ENCODE measurements at places on chromosomes 6 and 20.

DNA sequence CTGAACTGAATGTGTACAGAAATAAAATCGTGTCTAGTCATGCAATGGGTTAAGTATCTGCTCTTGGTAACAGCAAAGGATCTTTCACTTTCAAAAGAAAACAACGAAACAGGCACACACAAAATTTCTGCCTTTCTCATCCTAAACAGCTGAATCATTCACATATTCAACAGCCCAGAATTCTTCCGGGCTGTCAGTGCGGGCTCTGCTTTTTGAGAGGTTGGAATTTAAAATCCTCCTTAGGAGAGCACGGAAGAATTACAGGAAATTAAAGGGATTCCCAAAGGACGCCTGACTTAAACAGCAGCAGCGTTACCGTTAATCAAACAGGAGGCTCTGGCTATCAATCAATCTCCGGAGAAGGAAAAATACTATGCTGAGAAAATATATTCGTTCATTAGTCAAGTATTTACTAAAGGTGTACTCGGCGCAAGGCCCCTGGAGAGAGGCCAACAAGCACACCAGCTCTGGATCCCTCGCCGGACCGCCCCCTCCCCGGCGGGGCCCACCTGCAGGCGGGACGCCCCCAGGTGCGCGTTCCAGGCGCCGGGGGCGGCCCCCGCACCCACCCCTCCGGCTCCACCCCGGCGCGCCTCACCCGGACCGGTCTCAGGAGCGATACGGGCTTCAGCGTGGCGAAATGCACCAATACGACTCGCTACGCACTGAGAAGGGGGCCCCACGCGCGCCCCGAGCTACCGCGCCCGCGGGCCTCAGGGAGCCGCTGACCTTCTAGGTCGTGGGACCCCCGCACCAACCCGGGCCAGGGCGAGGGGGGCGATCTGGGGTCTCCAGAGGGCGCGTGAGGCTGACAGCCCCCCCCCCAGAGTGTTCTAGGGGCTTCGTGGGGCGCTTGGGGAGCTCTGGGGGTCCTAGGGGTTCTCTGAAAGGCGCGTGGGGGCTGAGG is 1.0 kb downstream of the NAPB start:
- DNase-seq, result no peak

DNA sequence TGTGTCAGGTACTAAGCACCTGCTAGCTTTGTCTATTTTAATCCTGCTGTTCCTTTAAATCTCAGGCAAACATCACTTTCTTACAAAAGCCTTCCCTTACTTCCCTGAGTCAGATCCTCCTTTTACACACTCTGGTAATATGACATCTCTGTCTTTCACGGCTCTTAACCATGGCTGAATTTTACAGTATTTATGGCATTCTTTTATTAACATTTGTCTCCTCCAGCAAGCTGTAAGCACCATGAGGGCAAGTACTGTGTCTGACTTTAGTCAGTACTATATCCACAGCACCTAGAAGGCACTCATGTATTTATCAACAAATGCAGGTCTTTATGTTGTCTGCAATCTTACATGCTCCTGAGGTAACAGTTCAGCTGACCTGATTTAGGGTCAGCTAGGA is 33.7 kb upstream of the HBS1L start:
- DNase-seq, result no peak

DNA sequence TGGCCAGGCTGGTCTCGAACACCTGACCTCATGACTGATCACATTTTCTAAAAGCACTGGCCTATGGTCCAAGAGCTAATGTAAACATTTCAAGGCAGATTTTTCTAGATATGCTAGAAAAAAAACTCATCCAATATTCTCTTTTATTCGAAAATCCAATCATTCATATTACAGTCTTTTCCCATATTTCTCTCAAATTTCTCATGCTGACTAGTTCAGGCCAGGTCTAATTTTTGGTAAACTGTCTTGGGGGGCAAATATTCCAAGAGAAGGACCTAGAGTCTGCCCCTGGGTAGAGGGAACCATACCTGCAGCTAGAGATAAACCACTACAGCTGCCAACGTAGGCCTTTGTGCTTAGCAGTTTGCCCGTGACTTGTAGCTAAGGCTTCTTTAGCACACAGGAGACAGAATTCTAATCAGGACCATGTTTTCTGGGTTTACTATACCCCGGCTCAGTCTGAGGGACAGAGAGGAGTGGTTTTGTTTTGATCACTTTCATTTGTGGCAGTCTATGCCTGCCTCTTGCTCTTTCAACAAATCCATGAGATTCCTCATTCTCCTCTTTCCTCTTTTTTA is 71.8 kb upstream of the CITED2 start:
- DNase-seq, result no peak

DNA sequence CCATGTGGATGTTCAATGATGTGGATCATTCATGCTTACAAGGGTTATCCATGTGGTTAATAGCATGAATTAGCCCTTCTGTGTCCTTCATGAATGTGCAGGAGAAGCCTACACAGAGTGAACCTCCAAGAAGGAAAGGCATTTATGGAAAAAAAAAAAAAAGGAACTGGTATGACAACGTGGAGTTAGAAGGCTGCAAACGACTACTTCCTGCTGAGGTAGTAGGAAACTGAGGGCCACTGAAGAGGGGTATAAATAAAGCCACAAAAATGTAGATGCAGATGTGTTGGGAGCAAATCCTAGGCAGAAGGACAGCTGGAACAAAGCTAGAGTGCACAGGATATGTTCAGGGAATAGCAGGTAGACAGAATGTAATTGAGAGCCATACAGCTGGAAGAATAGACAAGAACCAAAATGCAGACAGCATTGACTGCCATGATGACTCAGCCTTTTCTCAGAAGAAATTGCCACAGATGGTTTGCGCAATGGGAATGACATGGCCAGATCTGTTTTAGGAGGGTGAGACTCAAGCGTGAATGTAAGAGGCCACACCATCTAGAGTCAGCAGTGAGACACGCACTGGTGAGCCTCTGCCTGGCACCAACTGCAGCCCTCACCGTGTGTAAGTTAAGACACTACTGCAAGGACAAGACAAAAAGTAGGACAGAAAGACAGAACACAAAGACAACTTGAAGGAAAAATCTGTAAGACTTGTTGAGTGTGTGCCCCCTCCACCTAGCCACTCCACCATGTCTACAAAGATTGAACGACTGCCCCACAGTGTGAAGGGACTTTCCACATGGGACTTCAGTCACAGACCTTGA is 79.8 kb downstream of the KIF13A start:
- DNase-seq, result no peak

DNA sequence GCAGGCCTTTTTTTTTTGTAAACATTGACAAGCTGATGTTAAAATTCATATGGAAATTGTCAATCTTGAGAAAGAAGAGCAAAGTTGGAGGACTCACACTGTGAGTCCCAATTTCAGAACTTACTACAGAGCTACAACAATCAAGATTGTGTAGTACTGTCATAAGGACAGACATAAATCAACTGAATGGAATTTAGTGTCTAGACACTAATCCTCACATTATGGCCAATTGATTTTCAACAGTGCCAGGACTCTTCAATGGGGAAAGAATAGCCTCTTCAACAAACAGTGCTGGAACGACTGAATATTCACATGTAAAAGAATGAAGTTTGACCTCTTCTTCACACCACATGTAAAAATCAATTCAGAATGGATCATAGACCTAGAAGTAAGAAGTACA is 60.8 kb downstream of the TGM2 start:
- no peak for DNase-seq

GRCh38 chr20:1491281-1491840 is at the start of gene SIRPB2:
Gene SIRPB2, minus strand, starts transcription at chr20:1491420. Its CDS starts 61 bp downstream, at chr20:1491359.
- no peak for DNase-seq

- no peak for DNase-seq
These were observed 107.6 kb downstream of the PSMB1 start for GRCh38 chr6:170445487-170445886.

- no peak for DNase-seq
These were observed 38.5 kb upstream of the GPR6 start for GRCh38 chr6:109939654-109940053.

DNA sequence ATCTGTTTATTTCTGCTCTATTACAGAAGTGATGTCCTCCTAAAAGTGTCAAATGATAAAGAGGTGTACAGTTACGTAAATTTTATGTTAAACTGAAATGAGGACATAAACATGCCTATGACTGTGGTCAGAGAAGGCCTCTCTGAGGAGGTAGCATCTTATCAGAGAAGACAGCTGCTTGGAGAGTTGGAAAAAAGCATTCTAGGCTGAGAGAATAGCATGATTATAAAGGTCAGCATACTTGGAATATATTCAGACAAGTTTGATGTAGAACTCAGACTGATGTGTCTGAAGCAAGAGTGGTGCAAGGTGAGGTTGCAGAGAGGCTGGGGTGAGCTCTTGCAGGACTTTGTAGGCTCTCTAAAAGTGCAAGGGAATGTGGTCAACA is 3.1 kb upstream of the PCNA start:
- DNase-seq, result no peak

DNA sequence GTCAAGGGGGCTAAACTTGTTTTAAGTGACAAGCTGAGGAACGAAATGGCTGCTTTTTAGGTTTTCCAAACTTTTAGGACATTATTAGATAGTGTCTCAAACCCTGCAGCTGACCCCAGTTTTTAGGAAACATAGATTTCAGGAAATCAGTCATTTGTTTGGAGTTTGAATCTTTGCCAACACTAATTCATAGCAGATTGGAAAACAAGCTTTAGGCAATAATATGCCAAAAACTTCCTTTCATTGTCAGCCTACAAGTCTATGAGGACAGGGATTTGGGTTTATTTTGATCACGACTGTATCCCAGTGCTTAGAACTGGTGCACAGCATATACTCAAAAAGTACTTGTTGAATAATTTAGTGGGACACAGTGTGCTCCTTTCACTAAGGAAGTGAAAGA is 123.2 kb downstream of the TINAG start:
- DNase-seq, result no peak

GRCh38 chr20:63507083-63507743 is 8.3 kb upstream of the EEF1A2 start:
- no peak for DNase-seq

DNA sequence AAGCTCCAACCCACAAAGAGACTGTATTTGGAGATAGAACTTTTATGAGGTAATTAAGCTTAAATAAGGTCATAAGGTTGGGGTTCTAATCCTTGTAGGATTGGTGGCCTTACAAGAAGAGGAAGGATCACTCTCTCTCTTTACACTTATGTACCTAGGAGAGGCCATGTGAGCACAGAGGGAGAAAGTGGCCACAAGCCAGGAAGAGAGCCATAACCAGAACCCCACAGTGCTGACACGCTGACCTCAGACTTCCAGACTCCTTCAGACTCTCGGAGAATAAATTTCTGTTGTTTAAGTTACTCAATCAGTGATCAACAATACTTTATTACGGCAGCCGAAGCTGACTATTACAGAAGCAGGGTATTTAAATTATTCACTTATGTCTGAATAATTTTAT is 430.5 kb upstream of the EPHA7 start:
- no peak for DNase-seq

DNA sequence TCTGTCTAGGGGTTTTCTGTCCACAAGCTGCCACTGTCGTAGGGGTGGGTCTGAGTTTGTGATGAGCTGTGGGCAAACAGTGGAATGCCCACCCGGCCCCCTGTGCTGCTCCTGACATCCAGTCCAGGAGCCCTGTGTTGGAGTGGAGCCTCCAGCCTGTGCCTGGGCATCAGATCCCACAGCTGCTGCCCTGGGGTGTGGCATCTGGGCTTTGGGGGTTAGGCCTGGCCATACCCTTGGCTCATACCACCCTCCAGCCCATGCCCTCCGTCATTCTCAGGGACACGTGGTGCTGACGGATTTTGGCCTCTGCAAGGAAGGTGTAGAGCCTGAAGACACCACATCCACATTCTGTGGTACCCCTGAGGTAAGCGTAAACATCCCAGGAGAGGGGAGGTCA is 12.9 kb downstream of the SGK2 start:
- DNase-seq, result no peak

DNA sequence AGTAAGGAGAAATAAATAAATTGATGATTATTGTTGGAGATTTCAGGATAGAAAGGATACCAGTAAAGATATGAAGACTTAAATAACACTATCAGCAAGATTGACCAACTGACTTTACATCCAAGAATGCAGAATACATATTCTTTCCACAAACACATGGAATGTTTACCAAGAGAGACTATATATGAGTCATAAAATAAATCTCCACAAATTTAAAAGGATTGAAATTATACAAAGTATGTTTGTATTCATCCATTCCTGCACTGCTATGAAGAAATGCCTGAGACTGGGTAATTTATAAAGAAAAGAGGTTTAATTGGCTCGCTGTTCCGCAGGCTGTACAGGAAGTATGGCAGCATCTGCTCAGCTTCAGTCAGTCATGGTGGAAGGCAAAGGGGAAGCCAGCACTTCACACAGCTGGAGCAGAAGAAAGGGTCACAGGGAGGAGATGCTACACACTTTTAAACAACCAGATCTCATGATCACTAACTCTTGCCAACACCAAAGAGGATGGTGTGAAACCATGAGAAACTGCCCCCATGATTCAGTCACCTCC is 56.7 kb upstream of the TNFRSF21 start:
- no peak for DNase-seq

GRCh38 chr20:13331536-13331935 is 110.5 kb downstream of the ISM1 start:
- no peak for DNase-seq

GRCh38 chr6:66655420-66655819 is 948.4 kb upstream of the EYS start:
- DNase-seq, result no peak

DNA sequence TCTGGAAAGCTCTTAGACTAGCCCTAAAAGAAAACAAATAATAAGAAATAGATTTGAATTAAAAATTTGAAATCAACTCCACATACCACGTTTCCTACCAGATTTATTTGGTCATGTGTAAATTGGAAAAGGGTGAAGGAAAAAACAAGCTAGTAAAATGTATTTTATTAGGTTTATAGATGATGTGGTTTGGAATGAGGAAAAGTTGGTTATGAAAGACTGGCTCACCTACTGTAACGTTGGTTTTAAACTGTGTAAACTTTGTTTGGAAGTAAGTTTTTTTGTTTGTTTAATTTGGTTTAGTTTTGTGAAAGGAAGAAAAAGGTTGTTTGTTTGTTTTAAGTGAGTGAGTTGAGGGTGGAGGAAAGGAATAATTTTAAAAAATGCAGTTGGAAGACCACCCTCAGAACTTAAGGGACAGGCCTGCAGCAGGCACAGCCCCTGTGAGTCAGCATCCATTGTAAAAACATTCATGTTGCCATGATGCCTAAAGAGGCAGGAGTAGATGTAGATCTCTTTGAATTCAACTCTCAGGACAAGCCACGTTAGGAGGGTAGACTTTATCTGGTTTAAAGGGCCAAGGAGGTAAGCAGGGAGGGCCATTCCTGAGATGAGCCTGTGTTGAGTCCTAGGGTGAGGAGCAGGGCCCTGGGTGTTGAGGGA is 93.7 kb upstream of the SCGN start:
- no peak for DNase-seq

- DNase-seq, result no peak
These were observed 116.7 kb upstream of the FRMD1 start for GRCh38 chr6:168195712-168196111.
